ENCODE measurements at places on chromosomes 12 and 14.

DNA sequence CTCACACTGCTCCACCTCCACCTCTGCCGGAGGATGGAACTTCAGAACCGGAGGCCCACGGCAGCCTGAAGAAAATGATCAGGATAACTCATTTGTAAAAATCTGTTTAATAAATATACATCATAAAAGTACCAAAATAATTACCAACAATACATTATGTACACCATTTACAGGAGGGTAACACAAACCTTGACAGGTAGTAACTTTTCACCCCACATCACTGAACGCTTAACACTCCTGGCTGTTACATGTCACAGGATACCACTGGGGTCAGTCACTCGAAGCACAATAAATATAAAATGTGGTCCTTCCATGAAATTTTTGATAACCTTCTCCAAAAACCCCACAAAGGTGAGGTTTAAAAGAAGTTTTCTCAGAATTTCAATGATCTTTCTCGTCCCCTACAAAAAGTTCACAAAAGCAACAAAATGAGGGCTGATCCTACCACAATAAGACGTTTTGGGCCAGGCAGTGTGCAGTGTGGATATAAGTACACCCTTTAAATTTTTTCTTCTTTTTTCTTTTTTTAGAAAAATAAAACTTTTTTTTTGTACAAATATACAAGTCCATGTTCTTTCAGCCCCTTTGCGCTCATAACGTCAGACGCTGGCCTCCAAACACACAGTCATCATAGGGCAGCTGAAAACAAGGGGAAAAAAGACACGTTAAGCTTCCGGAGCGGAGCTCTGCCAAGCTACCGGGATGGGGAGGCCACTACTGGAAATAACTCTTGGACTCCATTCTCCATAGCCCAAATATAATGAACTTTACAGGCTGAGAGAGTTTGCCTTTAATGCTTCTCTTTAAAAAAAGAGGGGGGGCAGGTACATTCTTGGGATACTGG is 2.9 kb downstream of the NFKBIA start:
- no peak for DNase-seq

DNA sequence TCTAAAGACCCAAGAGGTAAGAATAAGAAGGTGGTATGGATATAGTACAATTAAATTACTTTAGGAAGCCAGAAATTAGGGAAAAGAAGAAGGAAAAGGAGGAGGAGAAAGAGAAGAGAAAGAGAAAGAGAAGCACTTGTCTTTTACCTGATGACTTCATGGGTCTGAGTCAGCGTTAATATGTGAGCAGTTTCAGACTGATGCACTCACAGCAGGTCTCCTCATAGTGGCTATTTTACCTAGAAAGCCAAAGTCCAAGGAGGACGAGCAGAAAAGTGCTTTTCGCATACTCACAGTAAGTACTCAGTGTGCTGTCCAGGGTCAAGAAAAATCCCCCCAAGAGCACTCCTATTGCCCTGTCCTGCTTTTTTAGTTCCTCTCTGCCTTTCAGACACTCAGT is 222.1 kb downstream of the C12orf42 start:
- no peak for DNase-seq

DNA sequence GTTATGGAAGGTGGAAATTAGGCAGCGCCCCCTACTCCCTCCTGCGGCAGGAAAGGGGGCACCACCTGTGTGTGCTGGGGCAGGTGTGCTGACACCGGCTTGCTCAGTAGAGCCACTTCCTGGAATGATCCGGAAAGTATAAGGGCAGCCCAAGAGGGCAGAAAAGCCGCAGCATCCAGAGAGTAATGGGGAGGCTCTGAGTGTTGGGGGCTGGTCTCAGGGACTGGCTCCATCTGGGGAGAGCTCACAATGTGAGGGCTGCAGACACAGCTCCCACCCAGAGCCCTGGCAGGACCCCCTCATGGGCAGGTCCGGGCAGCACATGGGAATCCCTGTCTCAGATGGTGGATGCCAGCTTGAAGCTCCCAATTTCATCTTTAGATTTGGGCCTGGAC is 187.6 kb upstream of the C14orf180 start:
- DNase-seq, result no peak

GRCh38 chr12:3995306-3995705 is 122.1 kb upstream of the PARP11 start:
- no peak for DNase-seq

GRCh38 chr14:66610154-66610563 is 102.2 kb downstream of the GPHN start:
- DNase-seq, result no peak

DNA sequence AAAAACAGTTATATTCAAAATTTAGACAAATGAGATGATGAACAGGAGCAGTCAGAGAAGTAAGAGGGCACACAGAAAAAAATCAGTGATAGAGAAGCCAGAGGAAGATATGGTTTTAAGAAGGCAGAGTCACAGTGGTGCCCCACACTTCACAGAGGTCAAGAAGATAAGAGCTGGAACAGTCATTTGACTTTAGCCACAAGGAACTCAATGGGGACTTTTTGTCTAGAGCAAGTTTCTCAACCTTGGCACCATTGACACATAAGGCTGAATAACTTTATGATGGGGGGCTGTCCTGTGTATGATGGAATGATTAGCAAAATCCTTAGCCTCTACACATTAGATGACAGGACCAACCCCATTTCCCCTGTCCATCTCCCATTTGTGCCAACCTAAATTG is 172.8 kb upstream of the PLEKHG7 start:
- no peak for DNase-seq

GRCh38 chr14:102690509-102691286 is 86.6 kb upstream of the TRAF3 start:
- no peak for DNase-seq

GRCh38 chr14:51735851-51736250 is 84.1 kb downstream of the FRMD6 start:
- DNase-seq, result no peak

- no peak for DNase-seq
Observed at GRCh38 chr12:269191-269590, 6.6 kb upstream of the SLC6A13 start.

- no peak for DNase-seq
Observed at GRCh38 chr12:116647813-116648212, 88.6 kb downstream of the MAP1LC3B2 start.

DNA sequence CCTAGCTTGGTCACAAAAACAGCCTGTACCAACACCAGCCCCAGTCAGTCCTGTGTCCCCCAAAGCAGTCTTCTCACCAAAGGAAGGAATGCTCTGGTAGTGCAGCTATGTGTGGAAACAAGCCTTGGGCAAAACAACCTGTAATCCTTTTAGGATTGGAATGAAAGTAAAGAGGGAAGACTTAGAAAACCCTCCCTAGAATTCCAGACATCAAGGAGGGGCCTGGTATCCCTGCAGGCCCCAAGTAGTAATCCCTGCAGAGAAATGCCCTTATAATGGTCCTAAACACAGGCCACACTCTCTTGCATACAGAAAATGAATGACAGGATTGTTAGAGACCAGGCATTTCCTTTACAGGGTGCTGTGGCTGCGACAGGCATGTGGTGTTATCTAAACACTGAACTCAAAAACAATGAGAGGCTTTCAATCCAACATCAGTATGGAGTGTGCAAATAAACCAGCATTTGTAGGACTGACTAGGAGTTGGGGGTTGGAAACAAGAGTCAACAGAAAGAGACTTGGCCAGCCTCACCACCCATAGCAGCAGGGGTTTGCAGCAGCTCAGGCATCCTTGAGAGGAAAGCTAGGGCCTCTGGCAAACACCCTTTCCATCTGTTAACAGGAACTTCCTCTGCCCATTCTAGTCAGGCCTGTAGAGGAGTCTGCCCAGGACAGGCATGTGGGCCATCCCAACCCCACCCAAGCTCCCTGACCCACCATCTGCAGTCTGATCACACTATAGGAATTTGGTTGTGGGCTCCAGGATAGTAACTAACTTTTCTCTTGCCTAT is 59.1 kb downstream of the DCAF5 start:
- no peak for DNase-seq

DNA sequence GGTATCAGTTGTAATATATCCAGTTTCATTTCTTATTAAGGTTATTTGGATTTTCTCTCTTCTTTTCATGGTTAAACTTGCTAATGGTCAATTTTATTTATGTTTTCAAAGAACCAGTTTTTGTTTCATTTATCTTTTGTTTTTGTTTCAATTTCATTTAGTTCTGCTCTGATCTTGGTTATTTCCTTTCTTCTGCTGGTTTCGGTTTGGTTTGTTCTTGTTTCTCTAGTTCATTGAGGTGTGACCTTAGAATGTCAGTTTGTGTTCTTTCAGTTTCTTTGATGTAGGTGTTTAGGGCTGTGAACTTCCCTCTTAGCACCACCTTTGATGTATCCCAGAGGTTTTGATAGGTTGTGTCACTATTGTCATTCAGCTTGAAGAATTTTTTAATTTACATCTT is 145.6 kb upstream of the SLCO1B1 start:
- no peak for DNase-seq

DNA sequence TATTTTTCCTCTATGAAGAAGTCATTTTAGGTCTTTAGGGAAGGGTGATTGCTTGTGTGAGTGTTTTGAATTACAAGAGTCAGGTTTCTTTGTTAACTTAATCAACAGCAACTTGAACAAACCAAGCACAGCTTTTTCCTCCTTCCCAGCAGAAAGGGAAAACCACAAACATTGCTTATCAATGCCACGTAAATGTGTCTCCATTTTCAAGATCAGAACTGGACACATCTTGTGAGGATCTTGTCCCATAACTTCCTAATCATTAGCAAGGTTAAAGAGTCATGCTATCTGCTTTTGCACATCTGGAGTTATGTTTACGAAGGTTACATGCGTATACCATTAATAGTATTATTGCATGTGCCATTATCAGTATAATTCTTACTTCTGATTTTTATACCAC is 248.0 kb upstream of the FLRT2 start:
- peak; percentile 9 for DNase-seq

DNA sequence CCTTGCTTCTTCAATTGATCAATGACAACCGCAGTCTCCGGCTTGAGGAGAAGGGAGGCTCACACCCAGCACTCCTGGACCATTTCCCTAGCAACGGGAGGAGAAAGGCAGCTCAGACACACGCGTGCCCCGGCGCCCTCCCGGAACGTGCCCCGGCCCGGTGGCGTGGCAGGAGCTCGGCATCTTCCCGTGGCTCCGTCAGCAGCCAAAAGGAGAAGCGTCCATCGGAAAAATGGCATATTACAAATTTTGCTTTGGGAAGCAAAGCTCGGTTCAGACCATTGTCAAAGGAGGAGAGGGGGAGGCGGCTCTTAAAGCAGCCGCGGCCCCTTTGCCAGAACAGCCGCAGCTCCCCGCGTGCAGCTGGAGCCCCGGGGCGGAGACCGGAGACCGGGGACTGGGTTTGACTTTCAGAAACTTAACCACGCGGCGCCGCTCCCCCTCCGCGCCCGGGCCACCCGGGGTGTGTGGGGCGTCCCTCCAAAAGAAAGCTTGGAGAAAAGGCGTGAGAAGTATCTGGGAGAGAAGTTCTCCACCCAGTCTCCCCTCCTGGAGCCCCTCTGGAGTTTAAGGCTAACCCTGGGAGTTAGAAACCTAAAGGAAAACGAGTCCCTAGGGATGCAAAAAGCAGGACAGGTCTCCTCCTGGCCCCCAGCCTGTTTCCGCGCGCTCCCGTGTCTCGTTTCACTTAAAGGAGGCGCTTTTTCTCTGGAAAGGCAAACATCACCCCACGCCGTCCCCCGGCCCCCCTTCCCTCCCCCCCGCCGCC is 545 bp downstream of the PPFIA2 start:
- peak; percentile 72 for DNase-seq

DNA sequence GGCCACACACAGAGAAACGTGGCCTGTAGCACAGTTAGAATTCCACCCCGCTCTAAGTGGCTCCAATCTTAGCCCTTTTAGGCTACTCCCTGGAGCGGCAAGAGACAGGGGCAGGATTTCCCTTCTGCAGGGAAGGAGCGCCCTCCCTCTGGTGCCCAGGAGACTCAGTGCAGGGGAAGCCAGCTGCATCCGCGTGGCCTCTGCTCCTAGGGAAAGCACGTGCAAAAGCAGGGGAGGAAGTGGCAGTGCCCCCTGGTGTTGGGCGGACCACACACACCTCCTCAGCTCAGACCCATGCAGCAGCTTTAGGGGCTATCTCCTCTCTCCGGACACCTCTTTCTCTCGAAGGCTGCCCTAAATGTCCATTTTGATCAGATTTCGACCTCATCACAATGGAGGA is 50.0 kb downstream of the SPRING1 start:
- peak; percentile 76 for DNase-seq

GRCh38 chr12:69936214-69936731 is 111.2 kb downstream of the MYRFL start:
- DNase-seq, result no peak

- DNase-seq, result no peak
Observed at GRCh38 chr12:106522708-106523107, 60.1 kb upstream of the RFX4 start.

DNA sequence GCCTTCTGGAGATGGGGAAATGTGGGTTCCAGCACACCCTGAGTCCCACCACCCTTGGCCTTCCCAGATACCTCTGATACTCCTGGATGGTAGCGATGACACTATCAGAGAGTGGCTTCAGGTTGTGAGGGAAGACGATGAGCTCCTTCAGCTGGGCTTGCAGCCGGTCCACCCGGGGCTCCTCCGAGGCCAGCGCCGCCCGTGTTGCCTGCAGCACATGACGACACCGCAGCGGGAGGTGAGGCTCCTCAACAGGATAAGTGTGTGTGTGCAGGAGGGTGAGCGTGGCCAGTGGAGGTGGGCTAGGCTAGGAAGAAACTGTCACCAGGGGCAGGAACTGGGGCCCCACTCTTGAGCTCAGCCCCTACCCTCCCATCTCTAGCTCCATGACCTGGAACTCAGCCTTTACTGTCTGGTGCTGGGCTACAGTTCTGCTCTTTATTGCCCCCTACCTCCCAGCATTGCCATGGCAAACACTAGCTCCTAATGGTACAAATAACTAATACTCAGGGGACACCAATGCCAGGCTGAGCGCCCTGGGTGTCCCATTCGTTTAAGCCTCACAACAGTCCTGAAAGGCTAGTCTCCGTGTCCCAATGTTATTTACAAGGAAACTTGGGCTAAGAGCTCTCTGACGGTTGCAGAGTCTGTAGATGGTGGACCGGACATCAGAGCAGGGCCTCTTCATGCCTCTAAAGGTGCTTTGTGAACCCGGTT is 64.1 kb downstream of the SYNE3 start:
- peak; percentile 18 for DNase-seq

GRCh38 chr14:64110802-64111201 is 183.4 kb downstream of the ESR2 start:
- DNase-seq, result no peak

DNA sequence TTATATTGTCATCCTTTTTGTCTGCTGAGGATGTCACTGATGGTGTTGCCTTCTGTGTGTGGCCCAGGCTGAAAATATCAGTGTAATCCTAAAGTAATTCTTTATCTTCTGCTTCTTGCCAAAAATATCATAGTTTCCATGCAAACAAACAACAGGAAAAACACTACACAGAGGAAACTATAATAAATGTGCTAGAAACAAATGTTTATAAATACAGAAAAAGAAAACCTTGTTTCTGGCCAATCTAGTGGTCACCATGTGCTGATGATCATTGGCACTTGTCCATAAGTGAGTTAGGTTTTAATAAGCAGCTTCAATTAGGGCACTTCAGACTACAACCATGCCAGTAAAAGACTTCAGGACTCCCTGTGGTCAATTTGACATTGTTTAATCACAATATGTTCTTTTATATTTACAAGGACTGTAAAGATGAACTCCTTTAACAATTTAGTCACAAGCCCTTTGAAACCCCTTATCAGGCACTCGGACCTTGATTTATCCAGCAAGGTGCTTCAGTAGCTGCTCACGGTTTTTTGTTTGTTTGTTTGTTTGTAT is 124.8 kb downstream of the TMTC3 start:
- no peak for DNase-seq

GRCh38 chr14:90830931-90831701 is 14.9 kb upstream of the TTC7B start:
- no peak for DNase-seq

Measured in SK-N-DZ (cell line).